ENCODE measurements at places on chromosomes 1 and 21.

DNA sequence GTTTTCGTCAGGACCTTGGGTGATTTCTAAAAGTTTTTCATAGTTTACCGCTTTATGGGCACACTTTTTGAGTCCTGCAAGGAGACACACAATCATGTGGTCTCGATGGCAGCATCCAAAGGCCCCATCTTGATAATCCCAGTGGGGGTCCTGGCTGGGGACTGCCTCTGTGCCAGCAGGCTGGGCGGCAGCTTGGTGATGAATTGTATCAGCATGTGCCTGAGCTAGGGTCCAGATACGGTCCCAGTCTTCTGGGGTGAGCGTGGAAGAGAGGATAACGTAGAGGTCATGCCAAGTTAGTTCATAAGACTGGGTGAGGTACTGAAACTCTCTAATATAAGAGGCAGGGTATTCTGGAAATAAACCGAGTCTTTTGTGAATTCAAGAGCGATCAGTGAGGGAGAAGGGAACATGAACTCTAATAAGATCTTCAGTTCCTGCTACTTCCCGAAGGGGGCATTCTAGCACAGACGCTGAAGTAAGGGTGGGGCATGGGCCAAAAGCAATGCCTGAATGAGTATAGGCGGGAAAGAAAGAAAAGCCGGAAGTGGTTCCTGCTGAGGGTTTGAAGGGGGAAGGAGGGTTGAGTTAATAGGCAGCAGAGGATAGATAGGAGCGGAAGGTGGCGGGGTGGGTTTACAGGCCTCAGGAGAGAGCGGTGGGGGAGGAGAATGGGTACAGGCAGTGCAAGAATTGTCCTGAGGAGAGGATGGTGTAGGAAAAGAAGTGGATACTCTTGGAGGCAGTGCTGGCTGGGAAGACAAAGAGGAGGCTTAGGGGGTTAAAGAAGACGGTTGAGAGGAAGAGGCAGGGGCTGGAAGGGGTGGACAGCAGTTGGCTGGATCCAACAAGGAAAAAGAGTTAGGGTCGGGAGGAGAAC lies 1.6 kb downstream of the ERVH48-1 start:
- DNase-seq, result no peak

- no peak for DNase-seq
These were observed 28.3 kb upstream of the A3GALT2 start for GRCh38 chr1:33349081-33349759.

- no peak for DNase-seq
These were observed 87.5 kb upstream of the RGS1 start for GRCh38 chr1:192488058-192488457.

- no peak for DNase-seq
These were observed 207.7 kb upstream of the CAMK1G start for GRCh38 chr1:209375671-209376365.

DNA sequence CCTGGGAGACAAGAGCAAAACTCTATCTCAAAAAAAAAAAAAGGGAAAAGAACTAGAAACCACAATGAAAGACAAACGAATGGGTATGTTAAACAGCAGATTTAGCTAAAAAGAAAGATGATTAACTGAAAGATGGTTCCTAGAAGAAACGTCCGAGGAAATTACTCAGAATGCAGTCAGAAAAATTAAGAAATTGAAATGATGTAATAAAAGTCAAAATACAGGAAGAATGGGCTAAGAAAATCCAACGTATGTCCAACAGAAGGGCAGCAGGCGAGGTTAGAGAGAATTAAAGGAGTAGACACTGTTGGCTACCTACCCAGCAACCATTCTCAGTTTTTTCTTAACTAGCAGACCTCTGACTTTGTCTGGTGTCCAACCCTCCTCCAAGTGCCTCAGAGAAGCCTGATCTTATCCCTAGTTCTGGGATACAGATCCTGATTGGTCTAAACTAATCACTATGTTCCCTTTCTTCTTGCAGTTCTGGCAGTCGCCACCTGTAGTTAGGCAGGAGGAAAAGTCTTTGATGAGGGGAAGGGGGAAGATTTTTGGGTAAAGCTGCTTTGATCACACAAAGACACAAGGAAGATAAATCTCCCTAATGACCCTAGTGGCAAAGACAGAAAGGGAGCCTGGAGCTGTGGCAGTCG lies 25.7 kb downstream of the GPR161 start:
- no peak for DNase-seq

DNA sequence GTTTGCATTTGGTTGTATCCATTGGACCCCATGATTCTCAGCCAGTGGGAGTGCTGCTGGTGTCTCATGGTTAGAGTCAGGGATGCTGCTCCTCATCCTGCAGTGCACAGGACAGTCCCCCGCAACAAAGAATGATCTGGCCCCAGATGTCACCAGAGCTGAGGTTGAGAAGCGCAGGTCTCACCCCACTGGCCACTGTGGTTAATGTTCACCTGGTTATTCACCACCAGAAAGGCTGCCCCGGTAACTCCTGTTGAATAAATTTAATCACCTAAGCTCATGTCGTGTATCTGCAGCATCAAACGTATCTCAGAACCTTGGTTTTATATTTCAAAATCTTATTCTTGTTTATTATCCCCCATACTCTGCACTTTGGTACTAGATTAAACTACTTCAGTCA lies 75.8 kb downstream of the ATP5PO start:
- DNase-seq, result no peak

GRCh38 chr1:1290238-1290731 lies 10.0 kb downstream of the SCNN1D start:
- DNase-seq, result no peak

- no peak for DNase-seq
These were observed 582 bp downstream of the ORC1 start for GRCh38 chr1:52403566-52404115.

- no peak for DNase-seq
These were observed 833 bp upstream of the DIP2A start for GRCh38 chr21:46457801-46458314.

GRCh38 chr1:64323054-64323453 lies 119.6 kb downstream of the UBE2U start:
- DNase-seq, result no peak

DNA sequence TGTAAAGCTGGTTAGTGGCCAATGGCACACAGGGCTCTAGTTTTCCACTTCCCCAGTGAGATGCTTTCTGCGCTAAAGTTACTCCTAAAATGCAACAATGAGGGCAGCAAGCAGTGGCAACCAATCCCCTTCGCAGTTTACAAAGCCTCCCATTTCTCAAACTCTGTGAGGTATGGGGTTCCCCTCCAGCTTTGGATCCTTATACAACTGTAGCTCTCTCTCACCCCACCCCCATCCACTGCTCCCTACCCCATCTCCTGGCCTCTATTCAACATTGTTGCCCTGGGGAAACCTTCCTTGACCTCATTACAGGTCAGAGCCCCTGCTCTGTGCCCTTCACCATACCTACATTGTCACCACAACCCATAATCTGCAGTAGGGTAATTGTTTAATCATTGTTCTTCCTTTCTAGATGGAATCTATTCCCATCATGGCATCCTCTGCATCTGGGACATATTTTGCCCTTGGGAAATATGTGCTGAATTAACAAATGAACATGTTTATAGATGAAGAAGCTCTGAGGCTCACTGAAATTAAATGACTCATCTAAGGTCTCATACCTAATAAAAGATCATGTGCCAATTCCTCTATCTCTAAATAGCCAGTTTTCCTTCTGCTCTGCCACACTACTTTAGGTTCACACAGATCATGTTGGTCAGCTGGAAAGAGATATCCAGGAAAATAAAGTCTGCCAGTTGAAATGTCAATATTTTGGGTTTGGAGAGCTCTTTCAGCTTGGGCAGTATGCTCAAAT lies 12.6 kb downstream of the KIAA0040 start:
- no peak for DNase-seq

DNA sequence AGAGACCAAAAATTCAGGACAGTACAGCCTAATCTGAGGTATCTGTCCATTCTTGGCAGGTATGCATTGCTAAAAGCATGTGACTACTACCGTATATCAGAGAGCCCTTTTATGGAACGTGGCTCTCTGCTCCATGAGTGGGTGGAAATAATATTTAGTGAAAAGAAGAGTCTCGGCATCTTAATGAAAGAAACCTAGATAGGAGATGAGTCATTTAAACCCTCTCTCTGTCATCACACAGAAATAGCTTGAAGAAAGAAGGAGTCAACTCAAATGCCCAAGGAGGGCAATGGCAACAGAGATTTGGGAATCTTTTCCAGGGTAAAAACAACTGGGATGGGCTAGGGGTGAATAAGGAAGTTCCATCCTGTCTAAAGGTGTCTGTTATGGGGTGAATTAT lies 528.2 kb downstream of the SMYD3 start:
- DNase-seq, result no peak

DNA sequence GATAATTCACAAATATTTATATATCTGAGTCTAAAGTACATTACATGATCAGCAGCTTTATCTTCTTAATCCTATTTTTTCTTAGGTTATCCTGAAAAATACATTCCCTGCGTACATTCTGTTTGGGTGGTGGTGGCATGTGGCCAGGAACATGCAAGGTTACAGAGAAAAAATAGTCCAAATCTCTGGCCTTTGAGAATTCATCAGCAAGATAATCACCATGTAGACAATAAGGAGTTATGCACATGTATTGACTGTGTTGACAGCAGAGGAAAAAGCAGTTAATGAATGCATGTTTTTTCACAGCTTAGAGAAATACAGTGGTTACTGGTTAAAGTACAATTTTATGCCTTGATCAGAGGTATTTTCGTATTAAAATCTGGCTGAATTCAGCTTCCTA lies 49.0 kb downstream of the ABCA4 start:
- no peak for DNase-seq

DNA sequence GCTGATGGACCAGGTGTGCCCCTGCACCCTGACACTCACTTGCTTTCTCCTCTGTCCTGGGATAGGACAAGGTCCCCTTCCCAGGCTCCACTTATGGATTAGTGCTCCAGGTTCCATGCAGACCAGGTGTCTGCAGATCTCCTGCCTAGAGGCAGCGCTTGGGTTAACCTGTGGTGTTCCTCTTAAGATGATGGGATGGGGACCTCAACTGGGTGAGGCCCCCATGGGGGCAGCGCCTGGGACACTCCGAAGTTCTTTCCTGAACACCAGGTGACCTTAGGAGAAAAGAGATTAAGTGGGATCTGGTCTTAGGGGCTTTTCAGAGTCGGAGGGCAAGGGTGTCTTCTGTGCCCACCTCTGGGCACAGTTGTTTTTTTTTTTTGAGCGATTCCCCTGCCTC lies 21.2 kb downstream of the TNNT2 start:
- DNase-seq, result no peak

DNA sequence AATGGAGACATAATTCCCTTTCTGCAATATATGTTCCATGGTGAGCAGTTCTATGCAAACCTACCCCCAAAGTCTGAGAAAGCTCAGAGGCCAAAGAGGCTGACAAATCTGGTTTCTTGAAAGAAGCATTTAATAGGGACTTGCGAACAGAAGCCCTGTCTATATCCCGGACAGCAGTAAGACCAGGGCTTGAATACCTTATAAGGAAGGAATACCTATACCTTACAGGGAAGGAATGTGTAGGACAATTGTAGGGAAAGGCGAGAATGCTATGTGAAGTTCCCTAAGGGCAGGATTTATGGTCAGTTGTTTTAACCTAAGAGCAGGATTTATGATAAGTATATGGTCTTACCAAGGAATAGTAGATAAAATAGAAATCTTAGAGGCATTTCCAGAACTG lies 5.0 kb upstream of the SLC41A1 start:
- no peak for DNase-seq

DNA sequence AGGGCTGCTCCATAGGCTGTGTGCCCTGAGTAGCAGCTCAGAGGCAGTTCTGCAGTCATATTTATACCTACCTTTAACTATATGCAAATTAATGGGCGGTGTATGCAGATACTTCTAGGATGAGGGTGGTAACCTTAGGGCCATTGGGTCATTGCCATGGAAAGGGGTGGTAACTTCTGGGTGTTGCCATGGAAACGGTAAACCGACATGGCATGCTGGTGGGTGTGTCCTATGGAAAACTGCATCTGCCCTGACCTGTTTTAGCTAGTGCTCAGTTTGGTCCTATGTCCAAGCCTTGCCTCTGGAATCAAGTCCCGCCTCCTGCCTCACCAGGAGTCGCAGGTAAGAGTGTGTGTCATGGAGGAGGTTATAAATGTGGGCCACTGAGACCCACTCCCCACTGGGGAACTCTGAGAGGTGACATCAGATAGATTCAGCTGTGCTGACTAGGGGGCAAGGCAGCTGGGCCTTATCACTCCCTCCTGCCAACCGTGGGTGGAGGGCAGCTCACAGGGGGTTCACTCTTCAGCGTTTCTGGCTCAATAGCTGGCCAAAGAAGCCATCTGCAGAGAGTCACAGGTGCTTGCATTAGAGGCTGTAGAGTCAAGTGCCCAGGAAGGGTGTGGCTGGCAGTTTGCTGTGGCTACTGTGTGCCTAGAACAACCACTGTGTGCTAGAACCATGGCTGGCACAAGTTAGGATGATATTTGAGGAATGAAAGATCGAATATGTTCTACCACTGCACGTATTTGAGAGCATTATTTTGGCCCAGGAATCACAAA lies 19.0 kb downstream of the BACE2 start:
- no peak for DNase-seq

DNA sequence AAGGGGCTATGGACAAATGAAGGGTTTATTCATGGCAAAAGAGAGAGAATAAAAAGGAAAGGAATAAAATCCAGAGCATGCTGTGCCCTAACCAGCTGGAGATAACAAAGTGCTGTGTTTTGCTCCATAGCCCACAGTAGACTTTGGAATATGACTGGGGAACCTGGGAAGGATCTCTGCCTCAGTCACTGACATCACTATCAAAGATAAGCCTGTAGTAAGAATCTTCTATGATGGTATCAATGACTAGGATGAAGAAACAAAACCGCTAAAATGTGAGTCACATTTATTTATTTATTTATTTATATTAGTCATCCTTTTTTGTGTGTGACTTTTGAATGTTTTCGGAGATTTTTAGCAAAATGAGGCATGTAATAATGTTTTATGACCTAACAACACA lies 56.3 kb downstream of the NVL start:
- DNase-seq, result no peak

DNA sequence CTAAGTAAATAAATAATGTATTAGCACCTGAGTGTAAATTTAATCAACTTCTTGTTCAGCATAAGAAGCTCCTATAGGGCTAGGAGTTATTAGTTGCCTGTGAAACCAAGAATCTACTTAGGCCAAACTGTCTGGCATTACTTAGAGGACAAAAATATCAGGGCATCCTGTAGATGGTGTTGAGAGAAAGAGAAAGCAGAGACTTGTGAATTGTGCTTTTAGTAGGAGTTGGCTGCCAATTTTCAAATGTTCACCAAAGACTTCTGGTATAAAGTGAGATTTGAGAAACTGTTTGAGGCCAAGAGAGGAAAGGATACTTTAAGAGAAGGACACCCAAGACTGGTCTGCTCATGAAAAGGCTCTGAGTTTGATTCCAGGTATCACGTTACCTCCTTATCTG lies 315.5 kb upstream of the DEPDC1 start:
- DNase-seq, result no peak

DNA sequence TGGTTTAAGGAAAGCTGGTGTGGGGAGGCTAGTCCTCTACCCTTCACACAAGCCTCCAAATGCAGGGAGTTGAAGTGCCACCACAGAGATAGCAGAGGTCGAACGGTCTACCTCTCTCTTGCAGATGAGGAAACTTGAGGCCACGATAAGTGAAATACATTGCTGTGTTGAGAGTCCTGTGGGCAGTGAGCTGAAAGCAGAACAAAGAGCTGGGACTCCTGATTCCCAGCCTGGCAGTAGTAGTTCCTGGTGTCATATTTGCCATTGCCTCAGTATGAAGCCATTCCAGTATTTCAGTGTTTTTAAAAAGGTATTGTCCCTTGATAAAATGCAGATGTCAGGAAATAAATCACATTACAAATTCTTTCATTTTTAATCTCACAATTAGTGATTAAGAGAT lies 28.6 kb downstream of the AK4 start:
- no peak for DNase-seq

- no peak for DNase-seq
These were observed 47.9 kb downstream of the LAMC1 start for GRCh38 chr1:183070923-183071618.
